Stimulated activated CD4-positive, alpha-beta T cell treated with anti-CD3 and anti-CD28 coated beads, Interleukin-2, amount 100 ng/mL, for 24 hours (primary cell): ENCODE measurements at places on chromosomes 5 and 9.

DNA sequence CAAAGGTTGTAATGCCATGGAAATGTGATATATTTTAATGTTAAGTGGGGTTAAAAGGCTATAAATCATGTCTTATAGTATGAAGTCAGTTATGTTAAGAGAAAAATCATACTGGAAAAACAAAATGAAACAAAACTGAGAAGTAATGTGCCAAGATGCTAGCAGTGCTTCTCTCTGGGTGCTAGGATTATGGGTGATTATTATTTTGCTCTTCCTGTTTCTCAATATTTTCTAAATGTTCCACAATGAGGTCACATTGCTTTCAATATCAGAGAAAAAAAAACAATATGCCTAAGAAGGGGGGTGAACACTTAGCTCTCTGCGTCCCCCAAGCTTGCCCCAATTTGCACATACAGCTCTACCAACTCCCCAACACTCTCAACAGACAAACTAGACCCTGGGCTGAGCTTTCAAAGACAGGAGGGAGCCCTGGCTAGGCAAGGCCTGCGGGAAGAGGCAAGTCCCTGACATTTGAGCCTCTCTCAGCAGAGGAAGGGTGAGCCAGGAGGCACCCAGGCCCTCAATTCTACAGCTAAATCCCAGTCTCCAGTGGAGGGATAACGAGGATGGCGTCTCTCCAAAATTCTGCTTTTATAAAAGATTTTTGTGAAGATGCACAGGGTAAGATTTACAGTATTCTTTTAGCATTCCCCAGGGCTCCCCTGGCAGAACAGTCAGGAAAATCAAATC, 24.4 kb downstream of the WHRN start:
- DNase-seq = no peak

GRCh38 chr5:32298059-32298415, 14.7 kb downstream of the MTMR12 start:
- DNase-seq = no peak

DNA sequence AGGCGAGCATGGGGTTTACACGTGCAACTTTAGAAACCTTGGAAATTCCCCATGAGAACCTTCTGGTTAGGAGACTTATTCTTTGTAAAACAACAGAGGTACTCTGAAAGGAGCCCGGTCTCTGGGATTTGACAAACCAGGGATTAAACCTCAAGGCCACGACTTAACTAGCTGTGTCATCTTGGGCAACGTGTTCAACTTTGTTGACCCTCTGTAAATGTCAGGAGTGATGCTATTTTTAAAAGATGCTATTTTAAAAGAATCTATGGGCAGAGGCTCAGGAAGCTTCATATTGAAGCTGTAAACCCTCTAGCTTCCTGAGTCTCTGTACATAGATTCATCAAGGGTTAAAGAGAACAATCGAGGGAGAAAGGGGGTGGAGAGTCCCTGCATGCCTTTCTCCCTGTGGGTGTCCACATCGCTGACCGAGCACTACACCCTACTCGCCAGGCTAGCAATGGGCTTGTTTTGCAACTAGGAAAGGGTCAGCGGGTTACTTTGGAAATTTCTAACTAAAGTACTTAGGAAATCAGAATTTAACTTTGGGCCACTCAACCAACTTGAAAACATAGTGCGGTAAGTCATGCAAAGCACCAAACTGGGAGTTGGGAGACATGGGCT, 2.1 kb downstream of the SLC36A2 start:
- DNase-seq = no peak

GRCh38 chr5:7585807-7586206, 189.9 kb downstream of the ADCY2 start:
- DNase-seq = no peak

DNA sequence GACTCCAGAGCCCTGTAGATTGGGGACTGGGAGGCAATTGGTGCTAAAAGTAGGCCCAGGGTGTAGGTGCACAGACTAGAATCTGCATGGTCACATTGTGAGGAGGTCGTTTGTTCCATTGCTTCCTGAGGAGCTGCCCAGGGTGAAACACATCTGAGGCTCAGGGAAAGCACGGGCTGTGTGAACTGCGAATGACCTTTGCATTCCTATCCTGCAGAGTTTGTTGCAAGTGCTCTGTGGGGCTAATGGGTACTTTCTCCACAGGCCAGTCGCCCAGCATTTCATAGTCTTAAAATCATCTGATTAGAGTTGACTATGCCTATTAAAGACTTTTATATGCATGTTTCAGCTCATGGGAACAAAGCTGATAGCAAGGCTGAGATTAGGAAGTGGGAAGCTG, 14.4 kb upstream of the SLC46A2 start:
- DNase-seq = no peak

GRCh38 chr5:142846406-142846805, 76.2 kb downstream of the ARHGAP26 start:
- DNase-seq = no peak
